Activated CD4-positive, alpha-beta T cell treated with anti-CD3 and anti-CD28 coated beads for 36 hours (primary cell): ENCODE measurements at places on chromosomes 16 and 17. TPM values are rescaled to one million over a fixed set of nuclear protein-coding genes. Genes with fewer than 3 reads are reported as not detected.

The HEXIM2 gene
- total RNA-seq, result 3.9 TPM

DNA sequence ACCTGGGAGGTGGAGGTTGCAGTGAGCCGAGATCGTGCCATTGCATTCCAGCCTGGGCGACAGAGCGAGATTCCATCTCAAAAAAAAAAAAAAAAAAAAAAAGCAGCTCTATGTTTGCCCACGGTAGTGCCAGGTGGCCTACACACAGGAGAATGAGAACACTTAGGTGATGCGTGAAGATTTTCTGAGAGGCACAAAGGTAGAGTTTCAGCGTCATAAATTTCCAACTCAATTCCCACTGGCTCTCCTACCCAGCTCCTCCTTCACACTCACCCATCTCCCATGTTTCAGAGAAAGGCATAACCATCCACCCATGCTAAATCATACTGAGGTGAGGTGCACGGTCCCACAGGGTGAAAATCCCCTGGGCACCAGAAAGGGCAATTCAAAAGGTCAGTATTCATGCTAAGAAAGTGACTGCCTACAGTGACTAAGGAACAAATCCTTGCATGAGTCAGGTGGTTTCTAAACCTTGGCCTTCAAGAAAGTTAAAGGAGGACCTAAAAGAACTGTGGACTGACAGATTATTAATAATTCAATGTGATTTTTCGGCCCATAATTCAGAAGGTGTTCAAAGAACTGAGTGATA, 4.8 kb downstream of the DCAKD start:
- H3K4me3 ChIP-seq, result no peak overlapping the region
- H3K36me3 ChIP-seq, result peaks cover 25% of the 10 kb centered on the region
- H3K27me3 ChIP-seq, result no peaks in the 10 kb centered on the region

DNA sequence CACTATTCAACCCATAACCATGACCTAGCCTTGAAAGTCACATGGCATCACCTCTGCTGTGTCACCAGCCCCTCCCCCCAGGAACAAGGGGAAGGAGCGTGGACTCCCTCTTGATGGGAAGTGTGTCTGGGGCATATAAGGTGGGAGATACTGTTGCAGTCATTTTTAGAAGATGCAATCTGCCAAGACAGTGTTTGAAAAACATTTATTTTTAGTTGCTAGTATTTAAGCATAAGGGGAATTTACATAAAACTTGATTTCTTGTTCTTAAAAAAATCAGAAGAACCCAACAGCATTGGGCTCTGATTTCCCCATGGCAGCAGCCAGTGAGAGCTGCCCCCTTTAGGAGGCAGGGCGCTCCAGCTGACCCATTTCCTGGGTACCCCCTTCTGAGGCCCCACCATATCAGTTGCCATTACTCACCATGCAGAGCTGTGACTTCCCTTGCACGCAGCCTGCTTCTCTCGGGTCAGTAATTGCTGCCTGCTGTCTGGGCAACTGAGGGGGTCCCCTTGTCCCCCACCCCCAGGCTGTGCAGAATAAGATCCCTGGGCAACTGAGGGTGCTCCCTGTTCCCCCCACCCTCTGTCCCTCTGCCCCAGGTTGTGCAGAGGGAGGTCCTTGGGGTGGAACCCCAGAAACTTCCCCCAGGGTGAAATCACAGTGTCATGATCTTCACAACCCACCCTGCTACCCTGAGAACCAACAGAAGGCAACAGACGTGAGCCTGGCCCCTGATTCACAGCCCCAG, 11.8 kb upstream of the CDC42EP4 start:
- H3K27ac ChIP-seq, result no peak overlapping the region
- H3K27me3 ChIP-seq, result peaks cover 6% of the 10 kb centered on the region
- no peaks in the 10 kb centered on the region for H3K4me1 ChIP-seq
- DNase-seq, result no peak

DNA sequence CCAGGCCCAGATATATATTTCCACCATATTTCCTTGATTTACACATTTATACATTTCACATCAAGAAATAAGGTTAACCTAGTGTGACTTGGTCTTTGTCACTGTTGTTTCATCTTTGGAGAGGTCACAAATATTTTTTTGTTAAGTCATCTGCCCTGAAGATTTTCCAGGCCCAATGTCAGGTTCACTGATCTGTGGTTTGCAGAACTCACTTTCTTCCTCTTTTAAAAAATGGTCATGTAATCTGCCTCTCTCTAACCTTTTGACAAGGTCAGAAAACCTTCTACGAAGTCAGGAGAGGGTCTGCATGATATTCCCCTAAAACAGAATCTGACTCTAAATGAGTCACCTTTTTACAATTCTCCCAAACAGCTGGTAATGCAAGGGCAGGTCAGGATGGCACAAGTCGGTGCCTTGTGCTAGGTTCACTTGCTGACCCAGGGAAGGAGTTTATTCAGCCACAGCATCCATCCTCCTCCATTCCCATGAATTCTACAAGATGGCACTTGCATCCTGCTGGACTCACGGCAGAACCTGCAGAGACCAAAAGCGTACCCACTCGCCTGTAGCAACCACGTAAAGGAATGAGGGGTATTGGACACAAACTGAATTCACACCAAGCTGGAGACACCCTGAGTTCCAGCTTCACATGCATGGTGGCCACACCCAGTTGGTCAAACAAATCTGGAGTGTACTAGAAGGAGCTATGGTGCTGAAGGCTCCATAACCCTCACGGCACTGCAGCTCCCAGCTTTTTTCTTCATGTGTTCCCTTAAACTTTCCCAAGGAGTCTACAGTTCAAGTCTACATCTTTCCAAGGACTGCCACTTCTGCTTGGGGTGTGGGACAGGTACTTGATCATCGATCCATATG, 1.6 kb upstream of the KIAA0513 start:
- DNase-seq, result no peak
- H3K27me3 ChIP-seq, result no peaks in the 10 kb centered on the region
- H3K27ac ChIP-seq, result no peak overlapping the region
- H3K36me3 ChIP-seq, result no peaks in the 10 kb centered on the region
- H3K4me3 ChIP-seq, result peak overlapping the region; percentile 83
- H3K4me1 ChIP-seq, result peaks cover 37% of the 10 kb centered on the region

The CACNA1G gene
- total RNA-seq, result not detected

GRCh38 chr17:19991252-19991885, 13.7 kb upstream of the AKAP10 start:
- H3K4me3 ChIP-seq, result no peak overlapping the region
- H3K4me1 ChIP-seq, result peaks cover 4% of the 10 kb centered on the region
- H3K27ac ChIP-seq, result no peak overlapping the region
- no peaks in the 10 kb centered on the region for H3K27me3 ChIP-seq

The ITGAD gene
- not detected for total RNA-seq

DNA sequence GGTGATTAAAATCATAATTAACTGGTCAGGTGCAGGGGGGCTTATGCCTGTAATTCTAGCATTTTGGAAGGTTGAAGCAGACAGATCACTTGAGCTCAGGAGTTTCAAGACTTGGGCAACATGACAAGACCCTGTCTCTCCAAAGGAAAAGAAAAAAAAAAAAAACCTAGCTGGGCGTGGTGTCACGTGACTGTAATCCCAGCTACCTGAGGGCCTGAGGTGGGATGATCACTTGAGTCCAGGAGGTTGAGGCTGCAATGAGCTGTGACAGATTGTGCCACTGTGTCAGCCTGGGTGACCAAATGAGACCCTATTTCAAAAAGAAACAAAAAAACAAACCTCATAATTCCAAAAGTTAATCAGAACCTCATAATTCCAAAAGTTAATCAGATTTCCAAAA, 505.5 kb downstream of the CDH8 start:
- no peak overlapping the region for H3K4me3 ChIP-seq
- no peaks in the 10 kb centered on the region for H3K36me3 ChIP-seq
- H3K27me3 ChIP-seq, result no peaks in the 10 kb centered on the region
- no peak overlapping the region for H3K27ac ChIP-seq
- H3K4me1 ChIP-seq, result no peaks in the 10 kb centered on the region

The STX8 gene
- total RNA-seq, result 87.7 TPM

The SLC16A13 gene
- 9.6 TPM for total RNA-seq

DNA sequence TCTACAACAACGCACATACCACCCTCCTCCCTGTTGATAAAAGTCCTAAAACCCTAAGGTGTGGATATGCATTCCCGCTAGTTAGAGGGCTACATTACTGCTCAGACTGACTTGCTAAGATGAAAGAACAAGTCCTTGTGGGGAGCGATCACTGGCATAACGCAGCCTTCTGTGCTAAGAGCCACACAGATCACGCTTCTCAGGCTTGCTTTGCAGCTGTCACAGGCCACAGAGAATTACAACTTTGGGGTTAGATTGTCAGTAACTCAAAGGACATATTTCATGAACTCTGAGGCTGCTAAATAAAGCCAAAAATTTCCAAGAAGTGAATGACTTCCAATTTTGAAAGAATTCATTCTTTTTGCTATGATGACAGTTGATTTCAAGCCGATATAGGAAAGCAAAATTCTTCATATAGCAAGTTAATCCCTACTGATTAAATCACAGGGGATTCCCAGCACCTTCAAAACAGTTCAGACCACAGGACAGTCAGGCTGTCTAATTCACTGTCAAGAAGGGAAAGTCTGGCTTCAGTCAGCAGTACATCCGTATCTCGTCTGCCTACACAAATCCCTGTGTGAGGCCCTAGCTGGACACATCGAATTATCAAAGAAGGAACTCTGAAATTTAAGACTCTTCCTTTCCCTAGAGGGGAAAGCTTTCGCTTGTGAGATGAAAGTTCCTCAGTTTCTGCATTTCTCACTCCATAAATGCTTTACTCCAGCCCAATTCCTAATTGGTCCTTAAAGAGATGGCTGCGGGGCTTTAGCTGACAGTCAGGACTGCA, 107.1 kb downstream of the VPS53 start:
- no peaks in the 10 kb centered on the region for H3K27me3 ChIP-seq
- no peak for DNase-seq
- H3K4me3 ChIP-seq, result no peak overlapping the region
- H3K4me1 ChIP-seq, result no peaks in the 10 kb centered on the region

DNA sequence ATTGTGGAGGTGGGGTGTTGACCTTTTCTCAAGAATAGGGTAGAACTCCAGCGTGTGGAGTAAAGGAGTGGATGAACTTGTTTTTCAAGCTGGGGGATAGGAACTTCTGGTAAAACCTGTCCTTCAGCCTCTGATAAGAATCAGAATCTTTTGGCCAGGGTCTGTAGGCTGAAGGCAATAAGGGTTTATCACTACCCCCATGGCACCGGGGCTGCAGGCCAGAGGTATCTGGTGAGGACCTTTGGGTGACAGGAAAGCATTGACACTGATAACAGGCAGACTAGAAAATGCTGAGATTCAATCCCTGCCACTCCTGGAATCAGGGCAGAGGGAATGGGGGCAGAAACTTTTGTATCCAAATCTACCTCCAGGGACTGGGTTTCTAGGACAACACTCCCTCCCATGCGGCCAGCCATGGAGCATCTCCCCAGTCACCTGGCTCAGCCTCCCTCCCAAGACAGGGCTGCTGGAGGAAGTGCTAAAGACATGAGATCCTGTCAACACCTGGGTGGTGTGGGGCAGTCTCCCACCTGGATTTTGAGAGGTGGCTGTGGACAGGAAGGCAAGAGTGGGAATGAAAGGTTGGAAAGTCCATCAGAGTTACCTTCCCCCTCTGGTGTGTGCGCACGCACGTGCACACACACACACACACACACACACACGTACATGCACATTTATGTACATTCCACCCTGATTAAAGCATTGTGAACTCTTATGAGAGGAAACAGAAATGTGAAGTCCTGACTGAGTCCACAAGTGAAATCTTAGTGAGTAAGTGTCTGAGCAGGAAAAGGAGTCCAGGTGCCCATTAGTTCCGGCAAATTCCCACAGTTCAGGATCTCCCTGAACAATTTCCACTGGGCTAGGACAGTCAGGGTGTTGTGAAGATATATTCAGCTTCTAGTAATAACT, 53.1 kb upstream of the MARCHF10 start:
- DNase-seq, result no peak
- no peak overlapping the region for H3K4me3 ChIP-seq
- no peak overlapping the region for H3K27ac ChIP-seq
- H3K36me3 ChIP-seq, result no peaks in the 10 kb centered on the region
- H3K27me3 ChIP-seq, result peaks cover 6% of the 10 kb centered on the region

DNA sequence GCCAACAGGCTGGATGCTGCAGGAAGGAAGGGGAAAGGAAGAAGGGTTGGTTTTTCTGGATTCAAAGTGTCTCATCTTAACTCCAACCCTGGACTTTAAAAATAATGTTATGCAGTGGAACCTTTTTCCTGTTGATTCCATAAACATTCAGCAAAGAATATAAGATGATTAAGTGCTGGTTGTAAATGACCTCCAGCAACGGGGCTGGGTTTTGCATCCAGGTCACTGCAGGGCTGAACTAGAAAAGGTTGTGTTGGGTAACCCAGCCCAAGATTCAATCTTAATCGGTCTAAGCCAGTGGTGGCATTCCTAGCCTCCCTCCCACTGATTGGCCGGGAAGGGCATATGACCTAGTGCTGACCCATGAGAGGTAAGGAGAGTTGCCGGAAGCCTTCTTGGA, 34.2 kb upstream of the PLCG2 start:
- no peaks in the 10 kb centered on the region for H3K36me3 ChIP-seq
- H3K27me3 ChIP-seq, result no peaks in the 10 kb centered on the region
- no peak overlapping the region for H3K4me3 ChIP-seq
- H3K4me1 ChIP-seq, result peaks cover 16% of the 10 kb centered on the region
- H3K27ac ChIP-seq, result no peak overlapping the region
